Activated T-helper 2 cell treated with anti-CD3 and anti-CD28 coated beads, Interferon-gamma antibody, Interleukin-2, Interleukin-4, amounts not matched to agents 10 μg/mL and 5 μg/mL and 100 μg/mL, durations not matched to agents 14 hours and 24 hours and 36 hours (primary cell): ENCODE measurements at places on chromosomes 16 and 17. TPM values are rescaled to one million over a fixed set of nuclear protein-coding genes. Genes with fewer than 3 reads are reported as not detected.

DNA sequence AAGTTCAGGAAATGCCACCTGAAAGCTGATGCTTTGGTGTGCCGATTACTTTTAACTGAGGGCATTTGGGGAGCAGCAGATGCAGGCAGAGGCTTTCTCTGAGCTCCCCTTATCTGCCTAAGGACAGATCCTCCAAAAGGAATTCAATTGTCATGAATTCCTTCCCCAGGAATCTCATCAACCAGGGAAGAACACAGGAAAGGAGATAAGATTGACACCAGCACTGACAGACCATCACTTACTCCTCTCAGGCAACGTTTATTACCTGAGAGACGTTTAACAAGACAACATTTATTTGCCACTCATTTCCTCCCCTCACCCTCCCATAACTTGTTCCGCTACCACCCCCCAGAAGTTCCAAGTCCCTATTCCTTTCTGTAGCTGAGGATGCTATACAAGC is 17.6 kb upstream of the CDRT4 start:
- DNase-seq: no peak

DNA sequence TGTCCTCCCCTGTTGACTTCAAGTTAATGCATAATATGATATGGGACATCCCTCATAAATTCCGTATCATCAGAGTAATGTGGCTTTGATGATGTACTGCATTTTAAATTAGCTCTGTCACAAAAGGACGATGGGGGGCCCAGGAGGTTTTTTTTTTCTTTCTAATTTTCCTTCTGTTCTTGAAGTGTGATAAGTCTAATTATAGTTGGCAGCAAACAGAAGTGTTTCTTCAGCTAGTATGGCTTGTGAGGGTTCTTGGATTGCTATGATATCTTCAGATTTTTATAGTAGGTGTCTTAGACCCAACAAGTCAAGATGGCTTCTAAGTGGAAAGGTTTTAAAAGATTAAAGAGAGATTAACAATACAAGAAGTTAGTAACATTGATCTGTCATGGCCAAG is 796.2 kb upstream of the RBFOX1 start:
- DNase-seq: no peak

Gene CLEC3A
- total RNA-seq: not detected in 2 replicates

Gene ZSCAN10
- total RNA-seq: not detected in 2 replicates

Gene NKD1
- total RNA-seq: 0.96 and 1.8 TPM in 2 replicates

Gene ARL5C
- total RNA-seq: 0.07 TPM in 1 of 2 replicates, not detected in the other

Gene ALDH3A1
- total RNA-seq: not detected in 2 replicates

GRCh38 chr17:7383742-7384488 is 3.0 kb downstream of the TNK1 start:
- DNase-seq: peak; percentile 74

Gene ACSM2A
- 3.8 and 4.6 TPM in 2 replicates for total RNA-seq

Gene CHST4
- 0.09 TPM in 1 of 2 replicates, not detected in the other for total RNA-seq

DNA sequence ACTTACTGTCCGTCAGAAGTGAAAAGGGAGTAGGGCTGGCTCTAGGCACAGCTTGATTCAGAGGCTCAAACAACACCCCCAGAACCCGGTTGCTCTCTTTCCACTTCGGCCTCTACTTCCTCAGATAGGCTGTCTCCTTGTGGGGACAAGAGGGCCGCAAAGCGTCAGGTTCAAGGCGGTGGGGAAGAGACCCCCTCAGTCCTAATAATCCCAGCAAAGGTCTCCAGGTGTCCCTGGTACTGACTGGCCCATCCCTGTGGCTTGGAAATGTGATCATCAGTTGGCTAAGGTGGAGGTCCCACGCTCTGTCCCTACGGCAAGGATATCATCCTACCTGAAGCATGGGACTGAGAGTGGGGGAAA is 26.0 kb downstream of the NGFR start:
- DNase-seq: no peak

- no peak for DNase-seq
These were observed 222.5 kb downstream of the C16orf78 start for GRCh38 chr16:49596068-49596467.

Gene NEUROD2
- not detected in 2 replicates for total RNA-seq

DNA sequence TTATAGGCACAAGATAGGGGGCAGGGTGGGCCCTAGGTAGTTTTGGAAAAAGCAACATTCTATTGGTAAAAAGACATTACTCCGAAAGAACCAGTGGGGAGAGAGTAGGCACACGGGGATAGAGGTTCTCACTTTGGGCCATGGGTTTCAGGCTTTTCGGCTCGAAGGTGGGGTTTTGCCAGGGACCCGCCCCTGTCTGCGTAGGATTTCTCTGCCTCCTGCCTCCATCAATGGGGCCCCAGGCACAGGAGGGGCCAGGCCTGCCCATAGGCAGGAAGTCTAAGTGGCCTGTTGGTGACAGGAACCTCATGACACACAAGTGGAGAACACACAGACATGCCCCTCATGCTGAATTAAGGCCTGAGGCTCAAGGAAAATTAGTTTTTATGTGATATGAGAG is 57.5 kb downstream of the RNF213 start:
- DNase-seq: no peak

Gene RNU2-1
- 5,483 and 5,636 TPM in 2 replicates for total RNA-seq

- no peak for DNase-seq
These were observed 7.8 kb downstream of the MRPL27 start for GRCh38 chr17:50365165-50365564.

- no peak for DNase-seq
These were observed 447.6 kb upstream of the PSMD7 start for GRCh38 chr16:73848993-73849392.

DNA sequence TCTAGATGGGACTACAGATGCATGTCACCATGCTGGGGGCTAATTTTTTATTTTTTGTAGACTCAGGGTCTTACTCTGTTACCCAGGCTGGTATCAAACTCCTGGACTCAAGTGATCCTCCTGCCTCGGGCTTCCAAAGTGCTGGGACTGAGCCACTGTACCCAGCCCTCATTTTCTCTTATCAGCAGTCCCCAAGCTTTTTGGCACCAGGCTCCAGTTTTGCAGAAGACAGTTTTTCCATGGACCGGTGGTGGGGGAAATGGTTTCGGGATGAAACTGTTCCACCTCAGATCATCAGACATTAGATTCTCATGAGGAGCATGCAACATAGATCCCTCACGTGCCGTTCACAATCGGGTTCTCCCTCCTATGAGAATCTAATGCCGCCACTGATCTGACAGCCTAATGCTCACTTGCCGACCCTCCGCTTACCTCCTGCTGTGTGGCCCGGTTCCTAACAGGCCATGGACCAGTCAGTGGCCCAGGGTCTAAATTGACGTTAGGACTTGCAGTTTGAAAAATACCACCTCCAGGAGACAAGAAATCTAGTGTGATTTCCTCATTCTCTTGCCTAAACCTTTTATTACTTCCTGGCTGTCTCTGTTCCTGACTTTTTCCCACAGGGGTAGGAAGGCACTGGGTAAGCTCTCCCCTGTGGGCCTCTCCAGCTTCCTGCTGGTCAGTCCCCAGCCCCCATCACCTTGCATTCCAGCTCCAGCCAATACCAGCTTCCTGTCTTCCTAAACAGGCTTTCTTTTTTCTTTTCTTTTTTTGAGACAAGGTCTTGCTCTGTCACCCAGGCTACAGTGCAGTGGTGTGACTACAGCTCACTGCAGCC is 9.3 kb upstream of the CNP start:
- no peak for DNase-seq

GRCh38 chr17:64982139-64982915 is 63.0 kb upstream of the LRRC37A3 start:
- no peak for DNase-seq

Gene TSPAN10
- 0.30 and 0.44 TPM in 2 replicates for total RNA-seq

GRCh38 chr17:17120701-17121100 is 78.4 kb downstream of the MPRIP start:
- no peak for DNase-seq

DNA sequence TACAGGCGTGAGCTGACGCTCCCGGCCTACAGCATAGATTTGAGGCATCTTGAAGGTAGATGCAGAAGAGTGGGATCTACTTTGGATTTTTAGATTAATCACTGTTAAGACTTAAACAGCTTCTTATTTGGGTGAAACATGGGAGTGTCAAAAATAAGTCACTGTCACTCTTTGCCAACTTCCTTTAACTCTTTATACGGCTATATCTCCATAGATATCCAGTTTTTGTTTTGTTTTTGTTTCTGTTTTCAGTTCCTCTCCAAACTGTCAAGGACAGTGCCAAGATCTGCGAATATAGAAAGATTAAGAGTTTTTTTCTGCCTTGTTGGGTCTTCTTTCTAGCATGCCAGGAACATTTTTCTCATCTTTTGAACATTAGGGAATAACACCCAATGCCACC is 706.1 kb downstream of the WWOX start:
- no peak for DNase-seq

Gene RGS9
- 16.1 and 16.3 TPM in 2 replicates for total RNA-seq

Gene TMEM107
- total RNA-seq: 18.7 and 25.0 TPM in 2 replicates

Gene ESRP2
- 0.23 and 0.34 TPM in 2 replicates for total RNA-seq

DNA sequence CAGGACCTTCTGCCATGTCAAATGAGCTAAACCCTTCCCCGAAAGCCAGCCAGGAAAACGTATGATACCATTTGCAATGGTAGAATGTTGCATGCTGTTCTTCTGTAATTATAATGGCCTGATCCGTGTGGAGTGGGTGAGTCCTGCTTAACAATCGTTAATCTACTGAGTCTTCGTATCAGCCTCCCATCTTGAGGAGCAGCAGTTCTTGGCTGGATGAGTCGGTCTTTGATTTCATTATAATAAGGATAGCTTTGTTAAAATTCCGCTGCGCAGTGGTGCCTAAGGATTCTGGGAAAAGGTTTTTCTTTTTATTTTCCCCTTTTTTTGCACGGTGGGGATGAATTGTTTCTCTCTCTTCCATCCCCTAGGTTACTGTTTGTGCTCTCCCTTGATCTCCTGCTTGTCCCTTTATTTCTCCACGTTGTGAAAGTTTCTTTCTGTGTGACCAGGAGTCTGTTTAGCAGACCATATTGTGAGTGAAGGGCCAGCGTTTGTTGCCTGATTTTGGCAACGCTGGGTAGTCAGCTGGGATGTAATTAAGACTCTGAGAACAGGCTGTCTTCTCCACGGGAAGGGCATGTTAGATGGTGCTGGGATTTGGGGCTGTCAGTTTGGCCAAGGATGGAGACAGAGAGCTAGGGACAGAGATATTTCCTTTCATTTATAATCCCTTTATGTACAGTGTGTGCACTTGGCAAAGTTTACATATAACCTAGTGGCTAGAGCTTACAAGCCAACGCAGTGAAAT is 263.0 kb downstream of the FTO start:
- DNase-seq: no peak

DNA sequence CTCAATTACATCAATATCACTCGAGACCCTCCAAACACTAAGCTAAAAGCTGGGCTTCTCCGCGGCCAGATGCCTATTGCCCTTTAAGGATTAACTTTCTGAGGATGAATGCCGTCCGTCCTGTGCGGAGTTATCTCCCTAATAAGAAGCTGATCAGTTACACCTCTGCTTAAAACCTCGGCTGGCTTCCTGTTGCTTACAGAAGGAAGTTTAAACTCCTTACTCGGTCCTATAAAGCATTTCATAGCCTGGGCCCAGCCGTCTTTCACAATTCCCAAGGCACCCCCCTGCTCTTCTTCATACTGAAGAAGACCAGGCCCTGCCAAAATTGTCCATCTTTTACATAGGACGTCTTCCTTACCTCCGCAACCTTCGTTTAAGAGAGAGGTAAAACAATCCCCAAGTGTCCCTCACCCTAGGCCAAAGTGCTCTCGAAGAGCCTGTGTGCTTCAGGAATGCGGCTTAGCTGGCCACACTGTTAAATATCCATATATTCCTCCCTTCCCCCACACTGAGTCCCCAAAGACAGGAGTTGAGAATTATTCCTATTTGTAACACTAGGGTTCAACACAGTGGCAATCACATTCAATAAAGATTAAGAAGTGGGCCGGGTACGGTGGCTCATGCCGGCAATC is 112.6 kb upstream of the IRX5 start:
- DNase-seq: no peak

Gene DNAJA2
- 65.9 and 74.4 TPM in 2 replicates for total RNA-seq

GRCh38 chr16:57549730-57550129 is 7.3 kb downstream of the ADGRG5 start:
- DNase-seq: no peak

Gene MXRA7
- 6.6 and 8.5 TPM in 2 replicates for total RNA-seq

Gene ABCC6
- not detected in 2 replicates for total RNA-seq

Gene PIMREG
- 8.9 and 9.3 TPM in 2 replicates for total RNA-seq

GRCh38 chr17:43562679-43563599 is 16.8 kb upstream of the ETV4 start:
- no peak for DNase-seq

DNA sequence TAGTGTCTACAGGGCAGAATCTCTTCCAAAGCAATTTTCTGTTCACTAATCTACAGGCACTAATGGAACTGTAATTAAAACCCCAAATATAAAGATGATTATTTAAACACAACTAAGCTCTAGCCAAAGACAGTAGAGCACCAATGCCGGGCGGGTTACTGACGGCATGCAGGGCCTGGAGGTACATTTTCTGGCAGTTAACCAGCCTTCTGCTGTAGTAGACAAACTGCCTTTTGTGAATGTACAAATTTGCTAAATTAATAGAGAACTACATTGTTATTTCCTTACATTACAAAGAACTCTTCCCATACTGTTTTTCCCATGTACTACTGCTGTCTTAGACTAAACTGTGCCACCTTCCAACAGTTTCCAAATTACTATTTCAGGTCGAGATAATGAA is 107.8 kb downstream of the TRIM37 start:
- DNase-seq: no peak

Gene KRTAP4-2
- total RNA-seq: not detected in 2 replicates

DNA sequence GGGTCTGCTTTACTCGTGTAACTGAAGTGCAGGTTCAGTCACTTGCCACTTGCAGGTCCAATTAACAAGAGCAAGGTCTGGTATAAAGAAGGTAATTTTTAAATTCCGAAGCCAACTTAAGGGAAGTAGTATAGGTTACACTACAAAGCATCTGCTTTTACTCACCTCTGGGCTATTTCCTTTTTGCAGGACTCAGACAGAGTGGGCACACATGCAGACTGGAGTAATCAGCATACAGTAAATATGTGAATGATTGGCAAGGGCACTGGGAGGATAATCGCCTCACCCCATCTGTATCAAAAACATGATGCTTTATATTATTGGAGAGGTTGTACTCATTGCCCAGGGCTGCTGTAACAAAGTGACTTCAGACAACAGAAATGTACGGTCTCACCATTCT is 160.1 kb upstream of the CDH5 start:
- no peak for DNase-seq

DNA sequence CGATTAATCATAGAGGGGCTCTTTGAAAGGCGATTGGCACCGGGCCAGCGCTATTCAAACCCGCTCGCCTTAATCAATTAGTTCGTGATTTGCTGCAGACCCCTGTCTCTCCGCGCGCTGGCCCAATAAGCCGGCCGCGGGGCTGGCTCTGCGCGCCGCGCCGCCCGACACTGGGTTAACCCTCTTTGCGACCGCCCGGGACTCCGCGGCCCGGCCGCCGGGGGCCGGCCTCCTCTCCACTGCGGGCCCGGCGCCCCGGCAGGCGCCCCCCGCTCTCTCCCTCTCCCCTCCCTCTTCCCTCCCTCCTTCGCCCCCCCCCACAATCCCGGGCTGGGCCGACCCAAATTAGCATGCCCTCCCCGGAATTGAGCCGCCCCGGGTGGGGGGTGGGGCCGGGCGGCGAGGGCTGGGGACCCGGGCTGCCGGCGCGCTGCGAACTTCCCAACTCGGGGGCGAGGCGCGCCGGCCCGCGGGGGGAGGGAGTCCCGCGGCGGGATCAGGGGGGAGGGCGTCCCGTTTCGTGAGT is 428 bp upstream of the SALL1 start:
- no peak for DNase-seq

Gene AGRP
- not detected in 2 replicates for total RNA-seq
